Activated T-helper 9 cell treated with anti-CD3 and anti-CD28 coated beads, Interleukin-2, amount 50 U/mL, for 16 hours (primary cell): ENCODE measurements at places on chromosomes 7 and 10.

GRCh38 chr7:149735779-149736477, 37.5 kb downstream of the ZNF467 start:
- no peak for DNase-seq

GRCh38 chr10:129792864-129793263, 171.2 kb downstream of the EBF3 start:
- DNase-seq = no peak

DNA sequence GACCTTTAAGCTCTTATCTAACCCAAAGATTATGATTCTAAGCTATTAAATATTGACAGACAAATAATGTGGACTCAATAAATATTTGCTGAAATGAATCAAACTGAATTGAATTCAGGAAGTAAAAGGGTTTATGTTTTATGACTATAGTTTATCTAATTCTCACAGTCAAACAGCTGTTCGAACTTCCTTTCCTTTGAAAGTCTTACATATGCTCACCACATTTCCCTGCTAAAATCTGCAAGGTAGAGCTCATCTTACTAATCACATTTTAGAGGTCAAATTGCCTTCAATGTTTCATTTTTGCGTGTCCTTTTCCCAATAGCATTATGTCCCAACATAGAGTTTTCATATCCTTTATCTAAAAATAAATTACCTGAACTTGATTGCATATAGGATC, 154.9 kb upstream of the PPP1R3A start:
- DNase-seq = no peak

GRCh38 chr10:127354992-127355391, 158.6 kb upstream of the INSYN2A start:
- no peak for DNase-seq

DNA sequence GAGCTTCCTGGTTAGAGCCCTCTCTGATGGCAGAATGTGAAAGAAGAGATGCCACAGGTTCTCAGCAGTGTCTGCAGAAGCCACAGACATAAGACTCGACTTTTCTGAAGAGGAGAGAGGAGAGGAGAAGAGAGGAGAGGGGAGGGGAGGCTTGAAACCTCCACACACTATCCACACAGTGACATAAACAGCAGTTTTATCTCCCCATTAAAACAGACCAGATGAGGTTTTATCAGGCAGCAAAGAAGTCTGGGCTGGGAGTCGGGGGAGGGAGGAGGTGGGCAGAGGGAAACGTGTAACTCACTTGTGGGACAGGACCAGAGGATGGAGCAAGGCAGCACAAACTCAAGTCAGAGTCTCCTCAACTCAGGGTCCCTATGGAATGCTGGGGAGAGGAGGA, 76.5 kb downstream of the XPNPEP1 start:
- no peak for DNase-seq

- DNase-seq = no peak
These were observed 6.3 kb upstream of the TBATA start for GRCh38 chr10:70791386-70792039.

GRCh38 chr7:155283565-155284194, 14.0 kb upstream of the INSIG1 start:
- no peak for DNase-seq

DNA sequence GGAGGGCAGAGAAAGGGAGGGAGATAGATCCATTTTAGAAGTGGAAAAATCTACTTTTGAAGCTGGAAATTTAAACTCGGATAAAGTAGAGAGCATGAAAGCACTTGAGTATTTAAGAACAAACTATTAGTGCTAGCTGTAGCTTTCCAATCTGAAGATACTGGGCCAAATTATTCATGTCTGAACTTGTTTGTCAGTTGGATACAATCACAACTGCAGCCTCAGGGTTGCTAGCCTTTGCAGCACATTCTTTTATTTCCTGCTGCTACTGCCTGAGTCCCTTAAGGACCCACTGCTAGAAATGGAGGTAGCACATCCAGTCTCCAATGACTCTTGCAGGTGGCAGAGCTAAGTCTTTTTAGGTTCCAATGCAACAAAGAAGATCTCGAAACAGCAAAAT, 8.3 kb upstream of the SLC25A13 start:
- no peak for DNase-seq

DNA sequence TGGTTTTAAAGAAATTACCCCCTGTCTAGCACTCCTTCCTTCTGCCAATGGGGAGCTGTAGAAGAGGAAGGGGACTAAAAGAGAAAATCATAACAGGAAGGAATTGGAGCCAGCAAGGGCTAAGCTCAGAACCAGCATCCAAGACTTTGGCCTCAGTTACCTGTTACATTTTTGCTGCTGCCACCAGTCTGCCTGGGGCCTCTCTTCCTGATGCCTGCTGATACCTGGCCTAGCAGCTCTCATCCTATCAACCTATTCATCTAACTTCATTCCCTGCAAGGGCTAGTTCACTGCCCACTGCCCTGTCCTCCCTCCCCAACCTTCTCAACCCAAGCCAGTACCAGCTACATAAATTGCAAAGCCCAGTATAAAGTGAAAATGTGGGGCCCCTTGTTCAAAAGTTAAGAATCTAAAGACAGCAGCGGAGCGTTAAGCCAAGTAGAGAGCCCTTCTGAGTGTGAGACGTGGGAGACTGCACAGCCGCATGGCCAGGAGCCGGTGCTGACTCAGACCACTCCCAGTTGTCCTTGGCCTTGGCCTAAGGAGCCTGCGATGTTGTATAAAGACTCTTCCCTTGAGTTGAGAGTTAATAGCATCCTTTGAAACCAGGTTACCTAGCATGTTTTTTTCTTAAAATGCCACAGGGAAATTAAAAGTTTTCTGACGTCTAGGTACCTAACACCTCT, 13.2 kb upstream of the AOC1 start:
- DNase-seq = no peak

DNA sequence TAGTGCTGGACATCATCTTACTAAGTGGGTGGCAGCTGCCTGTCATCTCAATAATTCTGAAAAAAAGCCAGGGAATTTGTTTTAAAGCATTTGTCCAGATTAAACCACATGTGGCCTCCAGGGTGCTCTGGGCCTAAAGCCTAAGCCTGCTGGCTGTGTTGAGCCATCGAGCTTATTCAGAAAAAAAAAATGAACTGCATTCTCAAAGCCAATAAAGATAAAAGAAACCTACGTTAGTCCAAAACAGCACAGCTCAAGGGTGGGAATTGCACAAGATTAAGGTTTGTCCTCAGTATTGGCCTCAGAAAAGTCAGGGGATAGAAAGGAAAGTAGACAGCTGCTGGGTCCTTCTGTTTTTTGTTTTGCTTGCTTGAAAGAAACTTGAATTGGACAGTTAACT, 22.6 kb upstream of the PRTFDC1 start:
- no peak for DNase-seq

DNA sequence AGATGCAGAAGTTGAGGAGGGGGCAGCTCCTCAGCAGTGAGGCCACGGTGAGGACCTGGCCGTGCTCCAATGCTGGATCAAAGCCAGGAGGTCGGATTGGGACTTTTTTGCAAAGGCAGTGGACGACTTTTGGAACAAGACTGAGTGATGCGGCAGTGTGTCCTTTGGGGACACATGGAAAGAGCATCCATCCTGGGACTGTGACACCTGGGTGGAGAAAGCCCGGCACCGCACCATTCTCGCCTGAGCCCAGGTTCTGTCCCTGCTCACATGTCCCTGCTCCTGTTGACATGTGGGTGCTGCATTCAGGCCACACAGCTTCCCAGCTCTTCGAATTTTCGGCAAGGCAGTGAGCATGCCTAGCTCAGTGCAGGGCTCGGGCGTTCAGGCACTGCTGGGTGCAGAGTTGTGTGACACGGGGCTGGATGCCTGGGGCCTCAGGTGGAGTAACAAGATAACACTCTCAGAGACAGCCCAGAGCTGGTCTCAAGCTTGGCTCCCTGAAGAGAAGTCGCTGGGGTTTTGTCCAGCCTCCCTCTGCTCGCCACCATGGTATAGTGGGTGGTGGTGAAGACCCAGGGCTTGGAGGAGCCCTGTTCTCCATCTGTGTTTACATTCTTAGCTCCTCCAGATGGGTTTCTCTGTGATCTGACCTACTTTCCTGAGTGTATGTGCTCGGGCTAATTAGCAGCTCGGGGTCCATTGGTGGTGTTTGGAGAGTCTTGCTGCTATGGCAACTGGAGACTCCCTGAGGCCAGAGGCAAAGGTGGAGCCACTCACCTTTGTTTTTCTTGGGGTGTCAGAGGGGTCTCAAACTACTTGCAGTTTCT, 111.7 kb upstream of the BTBD16 start:
- DNase-seq = no peak

DNA sequence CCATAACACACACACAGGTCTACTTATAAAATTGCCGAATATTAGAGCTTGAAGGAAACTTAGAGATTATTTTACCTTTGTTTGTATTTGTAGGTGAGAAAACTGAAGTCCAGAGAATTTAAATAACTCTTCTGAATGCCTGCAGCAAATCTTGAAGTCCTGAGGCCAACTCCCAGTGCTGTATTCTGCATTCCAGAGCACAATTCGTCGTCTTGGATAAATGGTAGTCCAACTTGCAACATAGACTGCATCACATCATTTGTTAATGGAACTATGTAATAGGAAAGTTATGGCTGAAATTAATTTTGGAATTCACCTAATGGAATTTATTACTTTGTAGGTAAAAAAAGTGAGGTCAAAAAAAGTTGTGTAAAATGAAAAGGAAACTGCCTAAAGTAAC, 37.3 kb upstream of the SEMA3D start:
- DNase-seq = no peak
